ENCODE measurements at places on chromosomes 4 and X.

- no peak for DNase-seq
These were observed 162.3 kb upstream of the PSAPL1 start for GRCh38 chr4:7596918-7597606.

GRCh38 chr4:124000233-124000632, 603.6 kb downstream of the SPRY1 start:
- no peak for DNase-seq

GRCh38 chr4:85715991-85716737, 241.2 kb downstream of the ARHGAP24 start:
- no peak for DNase-seq

DNA sequence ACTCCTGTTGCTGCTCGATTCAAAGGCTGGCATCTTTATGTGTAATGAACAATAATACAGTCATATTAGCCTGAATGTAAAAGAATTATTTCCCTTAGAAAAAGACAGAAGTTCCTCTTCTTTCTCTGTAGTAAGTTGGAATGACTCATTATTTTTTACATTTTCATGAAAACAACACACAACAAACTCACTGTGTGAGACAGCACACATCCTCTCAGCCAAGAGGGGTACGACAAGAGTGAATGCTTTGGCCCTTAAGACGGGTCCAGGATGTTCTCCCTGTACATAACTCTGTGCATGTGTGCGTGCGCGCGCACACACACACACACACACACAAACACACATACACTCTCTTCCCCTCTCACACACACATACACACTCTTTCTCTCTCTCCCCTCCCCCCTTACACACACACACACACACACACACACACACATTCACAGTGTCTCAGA, 72.8 kb downstream of the MANBA start:
- DNase-seq = no peak

GRCh38 chrX:118928151-118928550, 46.3 kb upstream of the LONRF3 start:
- no peak for DNase-seq

DNA sequence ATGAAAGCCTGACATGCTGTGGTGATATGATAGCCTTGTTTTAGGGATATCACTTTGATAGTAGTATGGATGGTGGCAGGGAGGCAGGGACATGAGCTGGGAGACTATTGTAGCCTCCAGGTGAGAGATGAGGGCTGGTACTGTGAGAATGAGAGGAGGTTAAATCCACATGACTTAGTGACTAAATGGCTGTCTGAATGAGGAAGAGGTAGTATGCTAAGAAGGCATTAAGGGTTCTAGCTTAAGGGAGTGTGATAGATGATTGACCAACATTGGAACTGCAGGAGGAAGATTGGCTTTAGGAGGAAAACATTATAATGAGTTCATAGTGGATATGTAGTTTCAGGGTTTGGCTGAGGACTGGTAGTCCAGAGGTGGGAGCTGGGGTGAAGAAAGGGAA, 195.0 kb upstream of the ANK2 start:
- no peak for DNase-seq

DNA sequence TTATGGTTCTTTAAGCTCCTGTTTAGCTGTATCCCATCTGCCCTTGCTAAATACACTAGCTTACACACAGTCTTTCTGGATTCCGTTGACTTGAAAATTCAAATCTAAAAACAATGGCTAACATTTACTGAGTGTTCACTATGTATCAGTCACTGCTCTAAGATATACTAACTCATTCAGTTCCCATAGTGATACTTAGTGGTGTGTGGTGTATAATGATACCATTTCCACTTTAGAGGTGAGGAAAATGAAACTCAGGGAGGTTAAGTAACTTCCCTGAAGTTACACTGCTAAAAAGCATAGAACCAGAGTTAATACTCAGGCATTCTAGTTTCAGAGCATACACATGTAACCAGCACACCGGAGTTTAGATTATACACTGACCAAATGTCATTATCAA, 762.0 kb downstream of the GRID2 start:
- DNase-seq = no peak

DNA sequence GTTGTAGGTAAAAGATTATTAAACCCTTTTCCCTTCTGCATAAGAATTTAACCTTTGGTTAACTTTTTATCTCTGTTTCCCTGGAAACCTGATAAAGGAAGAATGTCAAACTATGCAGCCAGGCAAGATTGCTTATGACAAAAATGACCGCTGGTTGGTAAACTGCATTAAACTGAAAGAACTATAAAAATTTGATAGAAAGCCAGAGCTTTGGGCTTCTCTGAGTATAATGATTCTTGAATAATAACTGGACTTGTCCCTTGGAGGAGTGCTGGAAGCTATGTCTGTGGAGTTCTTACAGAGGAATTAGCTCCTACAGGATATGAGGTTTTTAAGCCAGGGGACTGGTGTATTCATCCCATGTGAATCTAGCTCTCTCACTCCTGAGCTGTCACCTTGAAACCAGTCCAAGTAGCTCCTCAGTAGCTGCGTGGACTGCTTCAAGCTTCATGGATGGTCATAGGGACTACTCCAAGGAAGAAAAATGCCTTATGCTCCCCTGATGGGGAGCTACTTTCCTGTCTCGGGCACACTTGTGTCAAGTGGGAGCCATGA, 52.0 kb downstream of the RASL11B start:
- DNase-seq = no peak

DNA sequence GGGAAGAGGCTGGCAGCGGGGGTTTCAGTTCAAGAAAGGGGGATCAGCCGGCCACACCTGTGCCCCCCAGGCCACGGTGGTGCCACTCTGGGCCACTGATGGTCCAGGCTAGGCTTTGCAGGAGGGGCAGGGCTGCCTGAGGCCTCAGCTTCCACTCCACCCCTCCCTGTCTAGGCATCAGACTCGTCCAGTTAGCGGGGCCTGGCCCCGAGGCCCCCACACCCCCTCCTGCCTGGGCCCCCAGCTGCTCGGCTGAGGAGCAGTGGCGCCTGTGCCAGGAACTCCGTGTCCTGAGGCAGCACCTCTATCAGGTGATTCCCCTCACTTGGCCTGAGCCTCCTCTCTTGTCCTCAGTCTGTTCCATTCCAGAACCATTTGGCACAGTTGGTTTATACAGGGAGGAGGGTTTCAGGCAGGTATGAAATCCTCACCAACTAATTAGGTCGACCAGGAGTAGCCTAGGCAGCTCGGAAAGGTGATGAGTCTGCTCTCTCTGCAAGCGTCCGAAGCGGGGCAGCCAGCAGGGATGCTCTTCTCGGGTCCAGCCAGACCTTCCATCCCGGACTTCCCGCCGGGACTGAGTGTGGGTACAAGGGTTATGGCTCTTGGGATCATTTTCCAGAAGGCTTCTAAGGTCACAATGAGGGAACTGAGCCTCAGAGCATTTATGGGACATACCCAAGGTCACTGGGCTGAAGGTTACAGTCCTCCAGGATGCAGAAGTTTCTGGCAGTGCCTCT, 2.1 kb downstream of the NSG1 start:
- DNase-seq = no peak

DNA sequence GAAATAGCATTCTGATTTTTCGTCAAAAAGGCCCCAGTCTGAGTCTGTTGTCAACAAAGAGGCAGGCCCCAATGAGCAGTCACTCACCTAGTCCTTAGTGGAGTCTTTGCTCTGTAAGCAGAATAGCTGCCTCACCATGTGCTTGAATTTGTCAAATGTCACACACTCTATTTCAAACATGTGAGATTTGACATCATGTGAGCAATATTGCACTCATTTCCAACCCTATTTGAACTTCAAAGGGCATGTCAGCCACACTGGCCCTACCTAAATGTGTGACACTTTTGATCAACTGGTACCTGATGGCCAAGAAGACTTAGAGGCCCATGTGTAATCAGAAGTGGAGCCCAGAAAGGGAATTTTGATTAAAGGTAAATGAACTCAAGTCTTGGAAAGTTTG, 59.4 kb upstream of the PLAC1 start:
- no peak for DNase-seq

DNA sequence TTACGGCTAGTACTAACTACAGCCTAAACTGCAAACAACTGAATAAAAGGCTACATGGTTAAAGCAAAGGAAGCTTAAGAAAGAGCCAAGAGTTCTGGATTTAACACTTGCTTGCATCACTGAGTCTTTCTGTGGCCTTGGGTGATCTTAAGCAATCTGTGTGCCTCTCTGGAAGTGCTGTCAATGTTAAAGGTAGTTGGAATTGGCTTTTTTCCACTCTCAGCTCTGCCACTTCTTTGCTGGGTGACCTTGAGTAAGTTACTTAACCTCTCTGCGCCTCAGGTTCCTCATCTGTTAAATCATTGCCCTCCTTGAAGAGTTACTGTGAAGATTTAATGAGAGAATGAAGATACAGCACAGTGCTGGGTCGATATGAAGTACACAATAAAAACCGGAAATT, 15.7 kb downstream of the SLC2A9 start:
- no peak for DNase-seq

GRCh38 chr4:5908876-5909427, 16.1 kb upstream of the CRMP1 start:
- DNase-seq = no peak

- DNase-seq = no peak
These were observed 20.4 kb downstream of the UVSSA start for GRCh38 chr4:1367230-1367935.

GRCh38 chrX:111254896-111255693, 15.2 kb downstream of the CAPN6 start:
- no peak for DNase-seq

DNA sequence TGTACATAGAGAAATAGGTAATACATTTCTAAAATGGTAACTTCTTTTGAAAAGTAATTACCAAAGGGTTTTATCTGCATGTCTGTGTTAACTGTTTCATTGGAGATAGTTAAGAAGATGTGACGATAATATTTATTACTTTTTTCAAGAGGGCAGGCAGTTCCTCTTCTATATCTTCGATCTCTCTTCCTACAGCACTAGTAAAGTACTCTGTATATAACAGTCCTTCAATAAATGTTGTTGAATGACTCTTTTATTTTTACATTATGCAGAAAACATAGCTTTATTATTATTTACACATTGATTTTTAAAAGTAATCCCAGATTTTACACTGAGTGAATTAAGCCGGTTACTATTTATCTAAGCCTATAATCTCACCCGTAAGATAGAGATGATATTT, 51.8 kb downstream of the TMPRSS11E start:
- no peak for DNase-seq

DNA sequence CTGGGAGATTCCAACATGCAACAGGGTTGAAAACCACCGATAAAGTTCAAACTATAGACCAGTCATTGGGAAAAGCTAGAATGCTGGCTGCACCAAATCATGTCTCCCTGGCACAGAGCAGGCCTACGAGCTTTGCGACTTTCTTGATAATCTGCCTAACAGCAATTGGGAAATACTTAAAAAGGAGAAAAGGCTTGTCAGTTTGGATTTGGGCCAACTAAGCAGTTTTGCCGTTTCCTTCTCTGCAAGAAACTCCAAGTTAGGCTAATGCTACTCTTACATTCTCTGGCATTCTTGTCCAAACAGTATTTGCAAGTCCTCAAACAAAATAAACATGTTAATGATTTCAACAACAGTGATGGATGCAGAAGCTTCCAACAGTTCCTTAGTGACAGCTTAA, 87.9 kb downstream of the PDK3 start:
- DNase-seq = no peak

GRCh38 chr4:168853770-168854169, 156.3 kb downstream of the CBR4 start:
- DNase-seq = no peak

DNA sequence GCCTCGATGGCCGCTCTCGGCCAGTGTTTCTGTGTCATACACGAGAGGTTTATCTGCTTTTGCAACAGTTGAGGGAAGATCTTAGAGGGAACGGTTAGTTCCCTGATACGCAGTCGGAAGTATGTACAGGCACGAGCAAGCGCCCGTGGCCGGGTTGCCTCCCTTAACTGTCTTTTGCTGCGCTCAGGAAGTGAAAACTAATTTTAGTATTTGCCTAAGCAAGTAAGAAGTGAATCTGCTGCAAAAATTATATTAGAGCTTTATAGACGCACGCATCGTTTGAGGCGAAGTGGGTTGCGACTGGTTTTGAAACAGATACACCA, 695 bp downstream of the MTM1 start:
- DNase-seq = no peak

- DNase-seq = no peak
These were observed 77.6 kb downstream of the RASL11B start for GRCh38 chr4:52939739-52940138.

DNA sequence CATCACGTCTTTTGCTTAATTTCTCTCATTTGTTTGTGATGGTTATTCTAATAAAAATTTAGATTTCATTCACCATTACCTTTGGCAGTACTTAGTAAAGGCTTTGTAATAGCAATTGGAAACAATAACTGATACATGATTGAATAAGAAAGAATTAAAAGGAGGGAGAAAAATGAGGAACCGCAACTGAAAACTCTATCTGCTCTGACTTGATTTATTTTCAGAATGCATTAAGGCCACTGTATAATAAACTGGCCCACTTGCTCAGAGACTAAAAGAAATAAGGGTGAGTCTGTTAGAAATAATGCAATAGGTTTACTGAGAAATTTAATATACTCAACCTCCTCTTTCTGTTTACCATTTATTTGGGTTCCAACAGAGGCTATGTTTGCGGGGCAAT, 351.5 kb downstream of the TMA16 start:
- no peak for DNase-seq

GRCh38 chr4:167032871-167033270, 201.4 kb downstream of the SPOCK3 start:
- DNase-seq = no peak

GRCh38 chrX:80021621-80022020, 7.1 kb downstream of the TBX22 start:
- no peak for DNase-seq

GRCh38 chr4:76943129-76943620, 6.4 kb upstream of the SEPTIN11 start:
- no peak for DNase-seq

- DNase-seq = no peak
These were observed 34.6 kb upstream of the WDR1 start for GRCh38 chr4:10151182-10151581.

DNA sequence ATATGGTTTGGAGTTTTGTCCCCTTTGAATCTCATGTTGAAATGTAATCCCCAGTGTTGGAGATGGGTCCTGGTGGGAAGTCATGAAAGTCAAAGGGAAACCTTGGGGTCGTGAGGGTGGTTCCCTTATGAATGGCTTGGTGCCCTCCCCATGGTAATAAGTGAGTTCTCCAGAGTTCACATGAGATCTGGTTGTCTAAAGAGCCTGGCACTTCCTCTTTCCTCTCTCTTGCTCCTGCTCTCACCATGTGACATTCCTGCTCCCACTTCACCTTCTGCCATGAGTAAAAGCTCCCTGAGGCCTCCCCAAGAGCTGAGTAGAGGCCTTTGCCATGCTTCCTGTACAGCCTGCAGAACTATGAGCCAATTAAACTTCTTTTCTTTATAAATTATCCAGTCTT, 5.5 kb upstream of the IL15 start:
- DNase-seq = no peak

- DNase-seq = no peak
These were observed 487.9 kb downstream of the C4orf33 start for GRCh38 chr4:129583868-129584267.

All from NCI-H524 treated with DMSO at 0.1 percent for 48 hours (cell line).